ENCODE measurements at places on chromosomes 4 and X.

GRCh38 chr4:1500966-1501753 is 94.9 kb upstream of the NKX1-1 start:
- no peak for DNase-seq

- no peak for DNase-seq
Observed at GRCh38 chrX:38106991-38107655, 100.8 kb downstream of the SYTL5 start.

GRCh38 chrX:154084449-154085300 is 12.8 kb downstream of the MECP2 start:
- no peak for DNase-seq

DNA sequence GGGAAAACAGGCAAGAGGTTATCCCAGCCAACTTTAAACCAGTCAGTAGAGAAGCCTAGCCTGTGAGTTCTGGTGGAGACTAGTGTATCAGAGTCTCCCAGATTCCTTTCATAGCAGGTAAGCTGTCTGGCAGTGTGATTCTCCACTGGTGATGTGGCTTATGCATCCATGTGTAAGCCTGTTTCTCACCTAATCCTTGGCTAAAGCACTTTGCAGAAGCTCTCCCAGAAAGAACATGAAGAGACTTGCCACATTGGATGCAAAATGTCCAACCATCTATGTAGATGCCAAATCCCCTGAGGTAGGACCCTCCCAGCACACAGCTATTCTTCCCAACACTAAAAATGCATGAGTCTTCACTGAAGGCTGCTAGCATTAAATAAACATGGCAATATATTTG is 111.7 kb downstream of the CHRNA9 start:
- no peak for DNase-seq

DNA sequence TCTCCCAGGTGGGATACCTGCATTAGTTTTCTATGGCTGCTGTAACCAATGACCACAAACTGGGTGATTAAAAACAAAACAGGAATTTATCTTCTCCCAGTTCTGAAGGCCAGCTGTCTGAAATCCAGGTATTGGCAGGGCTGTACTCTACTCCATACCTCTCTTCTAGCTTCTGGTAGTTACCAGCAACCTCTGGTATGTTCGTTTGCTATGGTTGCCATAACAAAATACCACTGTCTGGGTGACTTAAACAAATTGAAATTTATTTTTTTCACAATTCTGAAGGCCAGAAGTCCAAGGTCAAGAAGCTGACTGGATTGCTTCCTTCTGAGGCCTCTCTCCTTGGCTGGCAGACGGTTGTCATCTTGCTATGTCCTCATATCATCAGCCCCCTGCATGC is 642.1 kb upstream of the TENM3 start:
- DNase-seq = no peak

GRCh38 chr4:38366456-38366855 is 297.5 kb upstream of the KLF3 start:
- DNase-seq = no peak

GRCh38 chr4:15470128-15470475 is 420 bp downstream of the CC2D2A start:
- DNase-seq = no peak

DNA sequence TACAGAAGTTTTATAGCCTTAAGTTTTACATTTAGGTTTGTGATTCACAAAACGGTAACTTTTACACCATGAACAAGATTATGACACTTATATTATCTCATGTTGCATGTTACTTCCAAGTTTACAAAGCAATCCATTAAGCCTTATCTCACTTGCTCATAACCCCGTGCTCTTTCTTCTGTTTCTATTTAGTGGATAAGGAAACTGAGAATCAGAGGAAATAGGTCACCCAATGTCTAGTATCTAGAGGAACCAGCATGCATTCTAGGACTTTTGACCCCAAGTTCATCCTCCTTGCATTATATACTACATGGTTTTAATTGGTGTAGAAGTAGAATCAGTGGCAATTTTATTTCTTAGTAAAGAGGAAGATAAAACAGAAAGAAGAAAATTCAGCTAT is 67.0 kb upstream of the ANXA3 start:
- DNase-seq = no peak

DNA sequence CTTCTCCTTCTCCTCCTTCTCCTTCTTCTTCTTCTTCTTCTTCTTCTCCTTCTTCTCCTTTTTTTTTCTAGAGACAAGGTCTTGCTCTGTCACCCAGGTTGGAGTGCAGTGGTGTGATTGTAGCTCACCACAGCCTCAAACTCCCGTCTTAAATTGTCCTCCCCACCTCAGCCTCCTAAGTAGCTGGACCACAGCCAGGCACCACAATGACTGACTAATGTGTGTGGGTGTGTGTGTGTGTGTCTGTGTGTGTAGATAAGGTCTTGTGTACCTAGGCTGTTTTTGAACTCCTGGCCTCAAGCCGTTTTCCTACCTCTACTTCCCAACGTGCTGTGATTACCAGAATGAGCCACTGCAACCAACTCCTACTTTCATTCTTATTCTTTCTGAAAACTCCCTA is 390.9 kb downstream of the ADAM29 start:
- DNase-seq = no peak
